ENCODE measurements at places on chromosomes 16 and 17.

- DNase-seq: no peak
Measured at GRCh38 chr17:7803981-7804380, 30.0 kb upstream of the KDM6B start.

DNA sequence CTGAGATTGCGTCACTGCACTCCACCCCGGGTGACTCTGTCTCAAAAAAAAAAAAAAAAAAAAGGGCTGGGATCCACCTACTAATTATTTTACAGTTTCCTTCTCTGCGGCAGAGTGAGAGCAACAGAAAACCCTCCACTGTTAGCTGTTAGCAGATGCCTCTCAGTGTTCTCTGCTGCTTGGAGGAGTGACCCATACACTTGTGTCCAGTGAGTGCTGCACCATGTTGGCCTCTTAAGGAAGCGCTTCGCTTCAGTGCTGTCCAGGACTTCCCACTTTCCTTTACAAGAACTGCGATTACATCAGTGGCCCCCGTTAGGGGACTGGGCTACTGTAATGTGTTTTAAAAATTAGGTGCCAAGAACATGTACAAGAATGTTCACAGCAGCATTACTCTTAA is 18.4 kb upstream of the CLEC18B start:
- DNase-seq: no peak

DNA sequence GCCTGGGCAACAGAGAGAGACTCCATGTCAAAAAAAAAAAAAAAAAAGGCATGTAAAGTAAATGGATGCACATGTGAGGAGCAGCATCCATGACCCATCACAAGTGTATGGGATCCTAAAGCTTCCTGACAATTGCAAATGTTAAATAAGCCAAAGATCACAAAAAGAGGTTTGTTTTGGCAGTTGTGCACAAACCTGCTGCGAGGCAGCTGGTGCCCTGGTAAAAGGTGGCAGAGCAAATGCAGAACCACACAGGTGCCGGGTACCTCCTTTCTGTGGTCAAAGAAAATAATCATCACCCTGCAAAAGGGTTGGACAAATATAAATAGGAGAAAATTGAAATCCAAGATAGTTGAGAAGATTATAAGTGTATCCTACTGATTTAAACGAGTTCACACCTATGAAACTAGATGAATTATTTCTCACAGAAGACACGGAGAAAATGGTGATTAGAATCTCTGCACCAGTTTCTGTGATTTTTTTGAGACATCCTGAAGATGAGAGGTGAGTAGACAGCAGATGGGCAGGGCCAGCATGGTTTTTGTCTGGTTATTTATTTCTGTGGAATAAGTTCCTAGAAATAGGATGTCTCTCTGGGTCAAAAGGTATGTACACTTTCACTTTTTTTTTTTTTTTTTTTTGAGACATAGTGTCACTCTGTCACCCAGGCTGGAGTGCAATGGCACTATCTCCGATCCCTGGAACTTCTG is 291.3 kb downstream of the CDH13 start:
- DNase-seq: no peak

GRCh38 chr16:66513111-66513723 is 36.7 kb downstream of the TK2 start:
- no peak for DNase-seq

- DNase-seq: no peak
Measured at GRCh38 chr17:72192800-72193192, 72.0 kb downstream of the SOX9 start.

- no peak for DNase-seq
Measured at GRCh38 chr17:38671939-38672720, 2.6 kb downstream of the EPOP start.

GRCh38 chr17:15078570-15078969 is 186.6 kb downstream of the PMP22 start:
- no peak for DNase-seq

- no peak for DNase-seq
Measured at GRCh38 chr16:10300905-10301304, 85.0 kb upstream of the ATF7IP2 start.

GRCh38 chr17:8742819-8743218 is 1.8 kb downstream of the CCDC42 start:
- DNase-seq: no peak
